ENCODE measurements at places on chromosomes 2 and 18.
A peak's percentile ranks its signal among the peaks of the same experiment; 100 is the strongest.

DNA sequence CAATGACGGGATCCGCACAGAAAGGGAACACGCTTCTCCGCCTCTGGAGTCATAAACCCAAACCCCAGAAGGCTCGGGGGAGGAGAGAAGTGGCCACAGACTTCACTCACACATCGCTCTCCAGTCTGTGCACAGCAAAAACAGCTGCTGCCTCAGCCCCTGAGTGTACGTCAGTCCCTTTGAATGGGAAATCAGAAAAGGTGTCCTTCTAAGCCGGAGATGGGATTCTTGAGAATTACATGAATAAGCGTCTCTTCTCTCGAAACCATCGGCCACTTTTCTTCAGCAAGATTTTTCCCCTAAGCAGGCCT lies 78.3 kb downstream of the PDCL3 start:
- no peak for DNase-seq

- peak; percentile 7 for DNase-seq
Measured at GRCh38 chr2:160022162-160022561, 40.3 kb downstream of the PLA2R1 start.

DNA sequence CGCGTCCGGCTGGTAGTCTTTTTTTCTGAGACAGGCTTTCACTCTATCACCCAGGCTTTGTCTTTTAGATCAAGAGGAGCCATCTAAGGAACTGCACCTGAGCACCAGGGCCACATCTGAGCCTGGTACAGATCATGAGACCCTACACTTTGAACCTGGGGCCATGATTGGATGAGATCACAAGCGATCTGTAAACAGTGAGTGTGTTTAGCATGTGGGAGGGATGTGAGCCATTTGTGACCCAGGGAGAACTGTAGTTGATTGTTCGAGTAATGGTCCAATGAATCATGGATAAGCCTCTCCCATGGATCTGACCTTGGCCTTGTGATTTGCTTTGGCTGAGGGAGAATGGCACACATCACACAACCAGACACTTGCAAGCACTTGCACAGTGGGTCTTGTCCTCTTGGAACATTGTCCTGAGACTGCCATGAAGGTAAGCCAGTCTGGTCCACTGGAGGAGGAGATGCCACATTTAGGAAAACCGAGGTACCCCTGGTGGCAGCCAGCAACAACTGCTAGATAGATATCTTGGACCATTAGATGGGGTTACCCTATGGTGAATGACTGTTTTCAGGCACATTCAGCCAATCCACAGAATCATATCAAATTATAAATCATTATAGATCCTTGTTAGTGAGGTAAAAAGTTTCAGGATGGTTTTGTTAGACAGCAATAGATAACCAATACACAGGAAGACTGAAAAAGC lies 19.5 kb upstream of the DTNB start:
- no peak for DNase-seq

GRCh38 chr2:70785137-70785911 lies 5.1 kb downstream of the FIGLA start:
- DNase-seq, result peak; percentile 51

All from trophoblast cell (in vitro differentiated cells and primary cell).